ENCODE measurements at places on chromosomes 1 and 21. TPM values are rescaled to one million over a fixed set of nuclear protein-coding genes. Genes with fewer than 3 reads are reported as not detected.
A peak's percentile ranks its signal among the peaks of the same experiment; 100 is the strongest.

The OR6K3 gene
- total RNA-seq, result not detected

The SRSF4 gene
- total RNA-seq, result 83.3 TPM

The NBPF6 gene
- not detected for total RNA-seq

The ZSWIM5 gene
- 1.2 TPM for total RNA-seq

The PROK1 gene
- not detected for total RNA-seq

The RHD gene
- total RNA-seq, result not detected

The FCMR gene
- 742 TPM for total RNA-seq

The ABCG1 gene
- 1.4 TPM for total RNA-seq

The SHE gene
- total RNA-seq, result not detected

The RASSF5 gene
- total RNA-seq, result 229 TPM

The FMO3 gene
- total RNA-seq, result not detected

The MGST3 gene
- 66.6 TPM for total RNA-seq

GRCh38 chr1:235968831-235969230, 96.1 kb downstream of the NID1 start:
- DNase-seq, result no peak

DNA sequence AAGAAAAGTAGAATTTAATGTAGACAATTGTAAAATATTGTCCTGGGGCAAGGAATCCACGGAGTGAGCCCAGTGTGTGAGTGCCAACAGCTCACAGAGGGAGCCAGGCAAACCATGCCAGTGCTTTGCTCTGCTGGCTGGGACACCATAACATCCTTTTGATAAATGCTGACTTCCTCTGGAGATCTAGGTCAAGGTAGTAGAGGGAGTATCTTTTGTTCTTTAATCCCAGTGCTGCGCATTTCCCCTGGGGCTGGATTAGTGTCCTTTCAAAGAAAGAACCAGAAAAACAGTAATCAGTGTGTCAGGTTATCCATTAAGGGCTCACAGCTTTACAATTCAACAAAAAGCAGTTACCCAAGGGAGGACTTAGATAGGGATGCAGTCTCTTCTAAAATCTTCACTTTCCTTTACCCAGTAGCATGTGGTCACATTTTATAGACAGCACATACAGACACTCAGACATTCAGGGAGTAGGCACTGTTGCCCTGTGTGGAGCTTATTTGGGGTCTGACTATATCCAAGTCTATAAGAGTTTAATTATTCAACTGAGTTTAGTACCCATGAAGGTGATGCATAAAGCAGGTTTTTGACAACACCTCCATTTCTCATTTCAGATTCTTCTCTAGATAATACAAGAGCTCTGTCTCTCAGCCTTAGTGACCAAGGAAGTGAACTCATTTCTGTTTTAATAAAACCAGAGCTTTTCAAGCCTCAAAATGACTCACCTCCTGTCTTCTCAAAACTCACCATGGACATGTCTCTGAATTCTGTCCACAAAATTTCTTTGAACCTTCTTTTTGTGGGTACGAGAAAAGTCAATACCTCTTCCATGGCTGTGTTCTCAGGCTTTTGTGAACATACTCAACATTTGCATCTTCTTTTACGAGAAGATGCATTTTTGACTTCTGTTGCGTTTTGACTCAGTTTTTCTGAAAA, 215.3 kb downstream of the BRINP2 start:
- no peak for DNase-seq

DNA sequence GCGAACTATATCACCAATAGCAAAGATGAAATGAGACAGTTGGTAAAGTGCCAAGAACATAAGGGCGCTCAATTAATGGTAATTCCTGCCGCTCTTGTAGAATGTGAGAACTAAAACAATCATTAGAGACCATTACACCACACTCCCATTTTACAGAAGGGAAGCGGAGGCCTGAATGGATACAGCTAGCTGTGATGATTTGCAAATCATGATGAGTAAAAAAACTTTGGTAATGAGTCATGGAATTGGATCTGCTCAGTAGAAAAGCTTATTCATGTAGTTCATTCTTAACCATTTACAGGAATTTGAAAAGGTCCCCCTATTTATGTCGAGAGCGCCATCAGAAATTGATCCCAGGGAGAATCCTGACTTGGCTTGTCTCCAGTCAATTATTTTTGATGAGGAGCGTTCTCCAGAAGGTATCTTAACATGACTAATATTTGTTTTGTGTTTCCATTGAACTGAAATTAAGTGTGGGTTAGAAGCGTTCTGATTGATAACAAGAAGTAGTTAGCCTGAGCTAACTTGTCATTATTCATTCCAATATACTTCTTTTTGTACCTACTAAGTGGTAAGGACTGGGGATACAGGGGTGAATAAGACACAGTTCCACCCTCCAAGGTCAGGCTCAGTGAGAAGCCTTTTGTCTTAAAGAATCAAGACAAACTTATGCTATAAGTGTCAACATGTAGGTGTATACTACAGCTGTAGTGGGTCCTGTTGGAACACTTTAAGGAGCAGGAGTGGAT, 812 bp downstream of the TTC4 start:
- DNase-seq, result no peak

- DNase-seq, result no peak
Observed at GRCh38 chr1:228798548-228798947, 63.3 kb downstream of the RHOU start.

DNA sequence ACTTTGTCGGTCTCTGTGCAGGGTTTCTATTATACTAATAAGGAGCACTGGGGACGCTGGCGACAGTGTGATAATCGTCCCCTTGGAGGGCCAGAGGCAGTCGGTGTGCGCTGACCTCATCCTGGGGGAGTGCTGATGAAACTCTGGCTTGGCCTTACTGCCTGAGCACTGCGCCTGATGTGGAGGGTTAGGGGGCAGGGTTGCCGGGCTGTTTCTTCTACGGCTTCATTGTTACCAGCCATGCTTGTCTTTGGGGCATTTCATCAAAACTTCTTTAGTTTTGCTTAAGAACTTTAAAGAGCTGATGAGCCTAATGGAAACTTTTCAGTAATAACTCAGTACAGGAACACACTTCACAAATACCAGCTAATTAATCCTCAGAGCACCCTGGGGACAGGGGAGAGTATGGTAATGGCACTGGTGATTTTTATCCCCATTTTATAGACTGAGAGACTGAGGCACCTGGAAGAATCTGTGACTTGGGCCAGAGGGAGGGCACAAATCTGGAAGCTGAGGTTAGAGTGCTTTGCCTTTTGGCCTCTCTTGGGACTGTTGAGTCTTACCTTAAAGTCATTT, 81.8 kb downstream of the PEX14 start:
- no peak for DNase-seq

GRCh38 chr21:46437511-46437910, 21.2 kb upstream of the DIP2A start:
- DNase-seq, result peak; percentile 52

GRCh38 chr1:182629499-182630096, 25.4 kb upstream of the RGS16 start:
- no peak for DNase-seq

GRCh38 chr1:151984313-151984956, 9.2 kb downstream of the S100A10 start:
- DNase-seq, result peak; percentile 47

DNA sequence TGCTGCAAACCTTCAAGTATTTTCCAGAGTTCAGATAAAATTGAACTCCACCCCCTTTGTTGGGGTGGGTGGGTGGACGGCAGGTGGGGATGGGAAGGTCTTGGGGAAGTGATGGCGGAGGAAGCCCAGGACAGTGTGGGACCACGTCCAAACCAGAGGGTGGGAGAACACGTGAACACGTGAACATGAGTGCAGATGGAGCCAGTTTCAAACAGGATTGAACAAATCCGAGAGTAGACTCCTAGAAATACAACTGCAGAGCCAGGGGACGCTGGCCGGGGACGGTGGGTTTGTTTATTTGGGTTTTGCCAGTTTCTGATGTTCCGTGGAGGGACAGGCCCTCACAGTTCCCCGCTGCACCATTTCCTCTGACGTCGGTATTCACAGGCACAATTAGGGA, 2.9 kb downstream of the KRTAP10-2 start:
- no peak for DNase-seq

- DNase-seq, result no peak
Observed at GRCh38 chr1:34726861-34727260, 28.0 kb upstream of the GJB5 start.

GRCh38 chr1:219959540-219960203, 31.3 kb upstream of the SLC30A10 start:
- no peak for DNase-seq

GRCh38 chr1:53951697-53952096, 5.5 kb downstream of the LRRC42 start:
- no peak for DNase-seq

DNA sequence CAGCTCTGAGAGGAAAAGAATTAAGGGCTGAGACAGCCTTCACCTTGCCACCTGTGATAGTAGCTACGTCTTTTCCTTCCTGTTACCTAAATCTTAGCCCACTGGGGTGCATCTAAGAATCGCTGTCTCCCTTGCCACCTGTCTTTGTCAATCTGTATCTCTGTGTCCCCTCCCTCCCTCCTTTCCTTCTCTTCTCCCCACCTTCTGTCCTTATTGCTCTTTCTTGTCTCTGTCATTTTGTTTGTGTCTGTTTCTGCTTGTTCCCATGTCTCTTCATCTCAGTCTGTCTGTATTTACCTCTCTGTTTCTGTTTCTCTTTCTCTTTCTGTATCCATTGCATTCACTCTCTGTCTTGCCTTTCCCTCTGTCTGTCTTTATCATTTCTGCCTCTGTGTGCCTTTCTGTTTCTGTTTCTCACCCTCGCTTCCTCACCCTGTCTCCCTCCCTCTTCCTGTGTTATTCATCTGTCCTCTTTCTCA, 30.2 kb downstream of the SLC22A15 start:
- no peak for DNase-seq

DNA sequence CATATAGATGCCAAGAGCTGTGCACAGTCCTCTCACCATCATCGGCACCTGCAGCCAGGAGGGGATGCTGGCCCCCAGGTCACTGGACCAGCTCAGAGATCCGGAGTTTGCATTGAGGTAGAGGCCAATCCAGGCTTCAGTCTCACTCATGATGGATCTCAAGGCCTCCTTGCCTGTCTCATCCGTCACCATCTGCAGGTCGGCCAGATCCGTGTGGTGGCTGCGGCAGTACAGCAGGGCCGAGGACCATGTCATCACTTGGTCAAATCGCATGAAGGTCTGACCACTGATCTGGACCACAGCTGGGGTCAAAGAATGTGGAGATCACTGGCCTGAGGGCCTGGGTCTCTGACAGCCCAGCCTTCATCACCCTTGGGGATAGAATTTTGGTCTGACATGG, 6.6 kb downstream of the CLEC20A start:
- DNase-seq, result no peak

GRCh38 chr1:17066361-17067068, 12.7 kb upstream of the SDHB start:
- no peak for DNase-seq

DNA sequence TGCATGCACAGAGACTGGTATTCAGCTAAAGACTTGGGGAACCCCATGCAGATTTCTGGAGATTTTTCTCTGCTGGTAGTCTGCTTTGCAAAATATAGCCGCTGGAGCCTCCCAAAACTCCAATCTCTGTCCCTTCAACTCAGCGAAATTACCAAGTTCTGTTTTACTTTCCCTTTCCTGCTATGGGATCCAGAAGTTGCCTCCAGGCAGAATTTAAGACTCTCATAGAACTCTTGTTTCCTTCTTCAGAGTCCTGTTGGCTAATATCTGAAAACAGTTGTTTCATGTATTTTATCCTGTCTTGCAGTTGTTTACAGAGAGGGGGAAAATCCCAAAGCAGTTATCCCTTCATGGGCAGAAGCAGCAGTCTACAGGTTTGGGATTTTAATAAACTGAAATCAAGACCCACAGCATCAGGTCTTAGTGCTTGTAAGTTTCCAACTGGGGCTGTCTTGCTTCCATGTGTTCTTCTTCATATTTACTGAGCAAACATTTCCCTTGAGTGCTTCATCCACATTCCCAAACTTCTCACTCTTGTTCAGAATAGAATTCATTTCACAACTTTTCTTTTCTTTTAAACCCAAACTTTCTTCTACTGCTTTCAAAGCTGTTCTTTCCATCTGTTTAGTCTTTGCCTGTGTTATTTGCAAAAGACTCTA, 221.3 kb upstream of the DMRTA2 start:
- no peak for DNase-seq

DNA sequence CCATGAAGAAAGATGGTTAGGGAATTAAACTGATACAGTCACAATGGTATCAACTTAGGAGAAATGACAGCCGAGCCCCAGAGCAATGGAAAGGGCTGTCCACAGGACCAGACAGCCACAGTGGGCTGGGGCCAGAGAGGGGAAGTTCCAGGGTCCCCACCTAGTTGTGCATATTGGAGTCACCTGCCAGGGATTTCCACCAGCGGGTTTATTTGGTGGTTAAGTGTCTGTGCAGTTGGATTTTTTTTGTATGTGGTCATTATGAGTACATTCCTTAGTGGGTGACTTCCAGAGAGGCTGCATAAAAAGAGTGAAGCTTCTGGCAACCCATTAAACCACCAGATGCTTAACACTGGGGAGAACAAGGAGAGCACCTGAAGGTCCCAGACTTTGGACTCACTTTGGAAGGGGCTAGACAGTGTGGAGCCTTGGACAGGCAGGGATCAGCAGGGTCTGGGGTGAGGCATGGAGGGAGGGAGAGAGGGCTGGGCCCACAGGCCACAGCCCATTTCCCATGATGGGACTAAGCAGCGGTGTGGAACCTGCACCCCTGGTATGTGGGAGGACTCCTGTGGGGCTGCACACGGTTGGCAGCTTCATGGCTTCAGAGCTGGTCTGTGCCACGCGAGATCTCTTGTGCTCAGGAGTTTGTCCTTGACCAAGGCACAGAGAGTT, 7.8 kb upstream of the PTTG1IP start:
- DNase-seq, result no peak

DNA sequence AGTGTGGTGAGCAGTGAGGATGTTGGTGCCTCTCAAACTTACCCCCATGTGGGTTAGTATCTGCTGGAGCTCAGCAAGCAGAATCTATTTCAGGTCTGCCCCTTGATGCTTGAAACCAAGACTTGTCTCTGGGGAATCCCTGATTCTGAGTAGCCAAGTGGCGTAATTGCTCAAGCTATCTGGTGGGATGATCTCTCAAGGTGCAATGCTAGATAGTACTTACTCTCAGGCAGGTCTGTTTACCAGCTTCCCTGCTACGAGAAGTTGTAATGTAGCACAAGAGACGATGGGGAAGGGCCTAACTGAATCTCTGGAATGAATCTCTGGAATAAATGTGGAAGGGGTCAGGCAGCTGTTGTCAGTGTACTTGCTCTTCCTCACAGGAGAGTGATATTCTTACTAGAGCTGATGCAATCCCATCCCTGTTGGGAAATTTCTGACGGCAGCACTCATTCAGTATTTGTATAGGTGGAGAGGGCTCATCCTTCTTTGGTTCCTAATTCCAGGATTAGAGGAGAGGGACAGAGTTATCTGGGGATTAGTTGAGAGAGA, 65.4 kb downstream of the MACF1 start:
- DNase-seq, result no peak

GRCh38 chr1:9551984-9552383, 12.7 kb downstream of the SLC25A33 start:
- DNase-seq, result no peak

DNA sequence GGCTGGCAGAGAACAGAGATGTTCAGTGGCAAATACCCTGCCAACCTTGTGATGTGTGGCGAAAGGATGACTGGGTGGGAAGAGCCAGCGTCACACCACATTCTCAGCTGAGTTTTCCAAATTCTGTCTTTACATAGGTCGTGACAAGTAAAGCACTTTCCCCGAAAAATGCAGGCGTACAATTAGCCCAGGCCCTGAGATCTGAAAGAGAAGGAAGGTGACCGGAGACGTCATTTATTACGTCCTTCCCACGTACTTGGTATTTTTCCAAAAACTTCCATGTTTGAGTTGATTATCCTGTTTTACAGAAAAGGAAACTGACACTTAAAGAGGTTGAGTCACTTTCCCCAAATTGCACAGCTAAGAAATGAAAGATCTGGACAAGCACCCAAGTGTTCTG, 413.3 kb downstream of the PRDM2 start:
- no peak for DNase-seq

All from naive thymus-derived CD8-positive, alpha-beta T cell (primary cell).